ENCODE measurements at places on chromosomes 3 and 15. TPM values are rescaled to one million over a fixed set of nuclear protein-coding genes. Genes with fewer than 3 reads are reported as not detected.

GPR15 gene
- total RNA-seq, result not detected

DNA sequence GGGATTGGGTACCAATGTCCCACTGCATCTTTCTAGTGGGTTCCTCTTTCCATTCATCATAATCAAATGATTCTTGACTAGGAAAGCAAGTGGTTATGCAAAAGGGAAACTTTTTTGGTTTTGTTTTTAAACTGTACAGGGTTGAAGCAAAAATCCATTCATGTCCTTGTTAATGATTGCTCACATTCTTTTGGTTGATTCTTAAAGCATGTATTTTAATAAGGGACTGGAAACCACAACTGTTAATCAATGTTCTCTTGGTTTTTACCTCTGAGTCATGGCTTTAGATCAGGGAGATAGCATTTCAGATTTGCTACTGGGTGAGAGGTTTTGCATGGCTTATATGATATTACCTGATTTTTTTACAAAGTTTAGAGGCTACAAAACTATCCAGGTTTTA, 371.7 kb upstream of the RGMA start:
- no peak for DNase-seq

DNA sequence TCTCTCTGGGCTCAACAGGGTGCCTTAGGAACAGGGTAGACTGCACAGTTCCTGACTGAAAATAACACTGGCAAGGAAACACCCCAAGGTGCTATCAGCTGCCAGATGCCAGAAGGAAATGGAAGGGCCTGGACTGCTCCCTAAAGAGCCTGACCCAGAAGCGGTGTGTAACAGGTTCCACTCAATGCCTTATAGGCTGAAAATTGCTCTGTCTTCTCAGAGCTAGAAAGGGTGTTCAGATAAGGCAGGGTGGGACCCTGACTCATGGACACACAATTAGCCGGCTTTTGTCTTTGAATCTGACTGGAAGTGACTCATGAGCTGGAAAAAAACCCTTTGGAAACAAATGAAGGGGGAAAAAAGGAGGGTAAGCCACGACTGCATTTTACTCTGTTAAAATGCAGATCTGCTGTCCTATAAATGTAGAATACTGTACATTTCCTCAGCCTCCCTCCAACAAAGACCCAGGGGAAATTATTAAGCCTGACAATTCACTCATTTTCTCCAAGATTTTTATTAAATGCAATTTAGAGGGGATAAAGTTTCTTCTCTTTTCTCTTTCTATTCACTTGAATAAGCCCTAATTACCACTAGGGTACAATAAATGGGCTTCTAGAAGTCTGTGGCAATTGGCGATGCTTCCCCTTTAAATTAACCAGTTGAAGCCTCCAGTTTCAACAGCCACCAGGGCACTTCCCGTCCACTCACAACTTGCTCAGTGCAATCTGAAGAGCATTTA, 160.2 kb upstream of the TBL1XR1 start:
- DNase-seq, result peak; percentile 69

- no peak for DNase-seq
These were observed 51.9 kb upstream of the PFN2 start for GRCh38 chr3:150022381-150023238.

ESYT3 gene
- 0.05 TPM for total RNA-seq

- DNase-seq, result no peak
These were observed 10.6 kb downstream of the ATP1B3 start for GRCh38 chr3:141887051-141887450.

- no peak for DNase-seq
These were observed 40.1 kb upstream of the TM4SF19 start for GRCh38 chr3:196378146-196378841.

DNA sequence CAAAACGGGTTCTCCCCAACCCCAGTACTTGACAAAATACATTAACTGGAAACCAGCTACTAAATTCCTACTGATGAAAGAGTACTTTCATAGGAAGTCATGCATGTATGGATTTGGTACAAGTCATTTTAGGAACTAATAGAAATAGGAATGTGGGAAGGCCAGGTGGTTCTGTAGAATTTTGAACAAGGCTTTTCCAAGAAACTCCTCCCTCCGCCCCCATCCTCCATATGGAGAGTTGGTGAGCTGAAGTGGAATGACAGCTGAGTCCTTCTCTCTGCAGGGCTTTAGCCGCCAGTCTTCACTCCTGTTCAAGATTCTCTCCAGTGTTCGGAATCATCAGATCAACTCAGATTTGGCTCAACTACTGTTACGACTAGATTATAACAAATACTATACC, 33.2 kb downstream of the TUBGCP4 start:
- DNase-seq, result no peak

GRCh38 chr15:51205050-51205975, 110.6 kb upstream of the TNFAIP8L3 start:
- no peak for DNase-seq

- DNase-seq, result peak; percentile 55
These were observed 218.6 kb downstream of the GREM1 start for GRCh38 chr15:32936283-32936918.

GRCh38 chr3:110789315-110789714, 282.3 kb upstream of the NECTIN3 start:
- DNase-seq, result no peak

- no peak for DNase-seq
These were observed 646.7 kb downstream of the ROBO2 start for GRCh38 chr3:77686560-77686959.

DNA sequence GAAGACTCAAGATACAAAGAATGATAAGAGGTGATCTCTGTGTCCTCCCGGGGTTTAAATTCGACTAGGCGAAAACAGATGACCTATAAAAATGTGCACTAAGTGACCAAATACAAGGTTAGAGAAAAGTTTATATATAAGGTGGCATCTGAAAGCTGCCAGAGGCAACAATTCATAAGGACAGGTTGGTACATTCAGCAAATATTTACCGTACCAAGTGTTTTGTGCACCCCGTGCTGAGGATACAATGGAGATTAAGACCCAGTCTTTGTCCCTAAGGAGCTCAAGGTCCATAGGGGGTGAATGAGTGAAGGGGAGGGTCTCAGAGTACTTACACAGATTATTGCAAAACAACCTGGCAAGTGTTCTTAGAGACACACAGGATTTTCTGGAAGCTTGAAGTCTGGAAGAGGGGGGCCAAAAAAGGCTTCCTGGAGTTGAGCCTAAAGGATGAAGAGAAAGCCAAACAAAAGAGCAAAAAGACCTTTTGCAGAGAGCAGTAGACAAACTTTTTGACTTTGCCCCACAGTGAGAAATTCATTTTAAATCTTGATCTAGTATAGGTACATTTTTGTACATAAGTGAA, 71.4 kb upstream of the LRIG1 start:
- DNase-seq, result no peak

- DNase-seq, result no peak
These were observed 5.3 kb downstream of the INAFM2 start for GRCh38 chr15:40328751-40329150.

GP5 gene
- not detected for total RNA-seq

GRCh38 chr15:43927203-43927602, 100.4 kb downstream of the WDR76 start:
- no peak for DNase-seq

DNA sequence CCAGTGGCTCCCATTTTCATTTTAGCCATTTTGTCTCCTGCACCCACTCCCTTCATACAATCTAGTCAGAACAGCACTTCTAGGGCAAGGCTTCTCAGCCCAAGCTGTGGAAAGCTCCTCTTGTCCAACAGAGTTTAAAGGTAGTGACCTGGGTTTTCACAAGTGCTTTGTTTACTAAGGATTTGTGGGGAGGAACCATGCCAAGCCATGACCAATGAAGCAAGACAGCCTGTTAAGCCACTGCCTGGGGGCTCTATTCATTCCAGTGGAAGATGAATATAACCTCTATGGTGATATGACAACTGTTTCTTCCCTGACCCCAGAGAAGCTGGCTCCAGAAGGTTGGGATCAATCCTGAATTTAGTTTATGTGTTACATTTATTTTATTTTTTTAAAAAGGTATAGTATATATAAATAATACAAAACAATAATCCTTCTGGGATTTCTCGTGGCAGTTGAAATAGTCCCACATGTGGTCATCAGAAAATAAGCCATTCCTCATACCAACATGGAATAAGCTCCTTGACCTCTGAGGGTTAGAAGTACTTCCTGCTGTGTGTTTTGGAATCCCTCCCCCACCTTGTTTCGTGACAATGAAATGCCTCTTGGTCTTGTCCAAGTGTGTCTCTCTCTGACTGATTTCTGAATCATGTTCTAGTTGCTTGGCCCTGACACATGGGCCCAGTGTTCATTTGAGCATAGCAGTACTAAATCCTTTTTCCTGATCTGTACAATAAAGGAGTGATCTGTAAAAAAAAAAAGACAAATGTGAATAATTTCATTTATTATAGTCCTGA, 13.3 kb upstream of the THUMPD3 start:
- peak; percentile 47 for DNase-seq

DNA sequence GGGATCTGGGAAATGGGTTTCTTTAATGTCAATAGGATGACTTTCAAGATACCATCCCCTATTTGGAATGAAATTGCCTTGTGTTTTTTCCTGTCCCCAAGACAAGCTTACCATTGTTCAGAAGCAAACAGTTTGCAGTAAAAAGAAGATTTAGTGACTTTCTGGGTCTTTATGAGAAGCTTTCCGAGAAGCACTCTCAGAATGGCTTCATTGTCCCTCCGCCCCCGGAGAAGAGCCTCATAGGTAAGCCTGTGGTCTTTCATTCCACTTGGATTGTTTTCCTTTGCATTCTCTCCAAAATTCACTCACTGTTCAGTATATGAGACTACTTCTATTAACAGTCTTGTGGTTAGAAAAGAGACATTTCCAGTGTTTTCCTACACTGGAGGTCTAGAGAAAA, 25.6 kb upstream of the SNX22 start:
- DNase-seq, result peak; percentile 92

GRCh38 chr3:127961963-127962362, 46.9 kb downstream of the KBTBD12 start:
- DNase-seq, result no peak

DNA sequence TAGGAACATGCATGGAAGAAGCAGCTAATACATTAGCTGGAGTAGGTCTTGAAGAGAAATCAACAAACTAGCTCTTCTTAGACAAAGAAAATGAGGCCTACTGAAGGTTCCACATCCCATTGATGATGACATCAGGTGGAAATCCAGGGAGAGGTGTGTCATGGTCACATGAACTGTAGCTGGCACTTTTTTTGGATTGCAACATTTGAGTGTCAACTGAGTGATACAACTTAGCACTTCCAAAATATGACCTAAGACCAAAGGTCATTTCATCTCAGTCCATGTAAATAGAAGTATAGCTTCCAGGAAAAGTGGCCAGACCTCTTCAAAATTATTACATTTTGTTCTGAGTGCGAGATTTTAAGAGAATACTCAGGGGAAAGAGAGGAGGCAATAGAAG, 117.2 kb upstream of the MEIS2 start:
- no peak for DNase-seq

DNA sequence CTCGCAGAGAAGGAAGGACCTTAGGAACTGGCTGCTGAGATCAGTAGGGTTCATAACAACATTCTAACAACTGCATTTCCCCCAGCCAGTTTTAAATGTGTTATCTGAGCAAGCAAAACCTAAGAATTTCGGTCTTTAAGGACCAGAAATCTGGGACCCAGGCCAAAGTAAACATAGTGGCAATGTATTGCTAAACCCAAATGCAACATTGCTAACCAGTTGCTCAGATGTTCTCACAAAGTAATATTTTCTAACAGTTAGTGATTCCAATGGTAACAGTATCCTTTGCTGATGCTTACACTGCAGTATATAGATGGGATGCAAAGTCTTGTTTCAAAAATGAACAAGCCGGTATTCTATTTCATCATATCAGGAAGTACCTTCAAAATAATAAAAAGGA, 254.3 kb downstream of the RYR3 start:
- no peak for DNase-seq

STRIT1 gene
- total RNA-seq, result not detected

GRCh38 chr3:126056681-126057500, 27.0 kb downstream of the SLC41A3 start:
- no peak for DNase-seq

GABRA5 gene
- 11.6 TPM for total RNA-seq

DNA sequence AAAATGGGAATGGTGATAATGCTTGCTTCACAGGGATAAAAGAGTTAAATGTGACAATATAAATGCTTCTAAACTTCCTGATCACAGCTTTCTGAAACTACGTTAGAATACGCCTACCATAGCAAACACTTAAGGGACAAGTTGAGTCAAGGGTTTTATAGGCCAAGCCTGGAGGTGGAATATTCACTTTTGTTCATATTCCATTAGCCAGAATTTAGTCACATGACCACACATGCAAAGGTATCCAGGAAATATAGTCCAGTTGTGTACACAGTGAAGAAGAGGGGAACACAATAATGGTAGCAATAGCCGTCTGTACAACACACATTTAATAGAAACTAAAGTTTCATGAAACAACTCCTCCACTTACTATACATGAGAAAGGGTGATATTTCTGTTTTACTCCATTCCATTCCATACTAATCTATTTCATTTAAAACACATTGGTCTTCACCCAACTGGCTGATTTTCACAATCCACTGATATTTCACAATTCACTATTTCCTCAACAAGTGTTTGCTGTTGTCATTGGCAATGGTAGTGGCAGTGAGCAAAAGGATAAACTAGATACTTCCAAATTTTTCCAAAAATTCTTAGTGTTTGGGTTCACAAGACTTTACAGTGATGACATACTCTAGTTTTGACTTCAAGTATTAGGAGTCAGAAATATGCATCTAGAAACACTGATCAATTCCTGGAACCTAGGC, 270.9 kb downstream of the ERC2 start:
- no peak for DNase-seq

C3orf20 gene
- not detected for total RNA-seq
